K562 (cell line): ENCODE measurements at places on chromosomes 16 and 17. TPM values are rescaled to one million over a fixed set of nuclear protein-coding genes. Genes with fewer than 3 reads are reported as not detected.

Gene SLC47A1
- not detected in 2 replicates for polyA plus RNA-seq

Gene RAP1GAP2
- 0.24 and 1.3 TPM in 2 replicates for polyA plus RNA-seq

Gene TERB1
- not detected in 2 replicates for polyA plus RNA-seq

Gene TNFSF12
- polyA plus RNA-seq: 0.55 and 0.95 TPM in 2 replicates

DNA sequence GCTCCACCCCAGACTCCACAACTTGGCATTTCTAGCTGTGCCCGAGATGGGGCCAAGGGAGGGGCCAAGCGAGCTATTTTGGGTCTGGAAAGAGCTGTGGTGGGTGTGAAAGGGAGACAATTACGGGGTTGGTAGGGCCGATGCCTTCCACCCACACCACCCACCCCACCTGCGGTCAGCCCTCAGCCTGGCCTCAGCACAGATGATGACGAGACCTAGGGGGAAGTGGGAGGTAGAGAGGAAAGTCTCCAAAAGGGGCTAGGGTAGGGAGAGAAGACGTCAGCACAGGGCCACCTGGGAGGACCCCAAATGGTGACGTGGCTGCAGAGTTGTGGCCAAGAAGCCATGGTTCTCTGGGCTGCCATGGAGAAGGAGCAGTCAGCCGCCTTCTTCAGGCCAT is 83.1 kb downstream of the SDK2 start:
- DNase-seq: no peak

- no peak for DNase-seq
These were observed 236.6 kb upstream of the NLRP1 start for GRCh38 chr17:5820721-5821456.

DNA sequence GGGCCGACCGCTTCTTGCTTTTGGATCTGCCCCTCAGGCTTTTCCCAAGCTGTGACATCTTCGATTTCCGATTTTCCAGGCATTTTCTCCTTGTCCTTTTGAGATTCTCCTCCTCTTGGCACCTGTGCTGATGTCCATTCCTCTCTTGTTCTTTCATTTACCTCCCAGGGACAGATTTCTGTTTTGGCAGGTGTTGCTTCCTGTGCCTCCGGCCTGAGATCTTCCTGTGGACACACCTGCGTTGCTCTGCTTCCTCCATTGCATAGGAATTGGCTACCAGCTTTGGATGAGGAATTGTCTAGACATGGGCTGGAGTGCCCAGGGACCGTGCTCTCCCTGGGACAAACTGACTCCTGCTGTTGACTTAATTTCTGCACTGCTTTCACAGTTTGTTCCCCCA is 15.1 kb downstream of the GPR179 start:
- no peak for DNase-seq

GRCh38 chr16:68287276-68288251 is 23.2 kb downstream of the SLC7A6OS start:
- DNase-seq: no peak
